ENCODE measurements at places on chromosomes 4 and X.

GRCh38 chrX:132664273-132664672 lies 175.4 kb upstream of the MBNL3 start:
- no peak for DNase-seq

DNA sequence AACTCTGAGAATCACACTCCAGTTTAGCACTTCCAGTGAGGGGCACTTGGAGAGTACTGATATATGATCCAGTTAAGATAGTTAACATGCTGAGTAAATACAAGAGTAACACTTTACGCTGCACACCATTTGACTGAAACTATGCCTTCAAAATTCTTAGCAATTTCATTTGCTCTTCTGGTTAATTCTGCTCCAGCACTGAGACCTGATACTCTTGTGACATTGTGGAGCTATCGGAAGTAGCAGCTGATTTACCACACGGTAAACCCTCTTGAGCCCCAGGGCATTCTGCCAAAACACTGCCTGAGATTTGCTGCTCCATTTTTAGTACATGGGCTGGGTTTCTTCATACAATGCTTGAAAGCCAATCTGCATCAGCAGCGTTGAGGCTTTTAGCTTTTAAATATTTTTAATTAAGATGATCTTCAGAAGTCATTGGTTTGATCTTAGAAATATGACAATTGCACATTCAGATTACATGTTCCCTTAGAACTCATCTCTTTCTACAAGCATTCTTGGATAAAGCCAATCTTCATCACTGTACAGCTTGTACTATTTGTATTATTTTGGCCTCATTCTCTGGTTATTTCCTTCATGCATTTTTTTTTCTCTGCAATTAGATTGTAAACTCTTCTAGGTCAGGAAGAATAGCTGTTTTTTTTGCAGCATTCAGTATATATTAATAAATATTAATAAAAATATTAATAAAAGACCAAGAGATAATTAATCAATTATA lies 67.8 kb upstream of the ETNPPL start:
- no peak for DNase-seq

- peak; percentile 31 for DNase-seq
Measured at GRCh38 chr4:38160487-38161207, 200.4 kb downstream of the PTTG2 start.

DNA sequence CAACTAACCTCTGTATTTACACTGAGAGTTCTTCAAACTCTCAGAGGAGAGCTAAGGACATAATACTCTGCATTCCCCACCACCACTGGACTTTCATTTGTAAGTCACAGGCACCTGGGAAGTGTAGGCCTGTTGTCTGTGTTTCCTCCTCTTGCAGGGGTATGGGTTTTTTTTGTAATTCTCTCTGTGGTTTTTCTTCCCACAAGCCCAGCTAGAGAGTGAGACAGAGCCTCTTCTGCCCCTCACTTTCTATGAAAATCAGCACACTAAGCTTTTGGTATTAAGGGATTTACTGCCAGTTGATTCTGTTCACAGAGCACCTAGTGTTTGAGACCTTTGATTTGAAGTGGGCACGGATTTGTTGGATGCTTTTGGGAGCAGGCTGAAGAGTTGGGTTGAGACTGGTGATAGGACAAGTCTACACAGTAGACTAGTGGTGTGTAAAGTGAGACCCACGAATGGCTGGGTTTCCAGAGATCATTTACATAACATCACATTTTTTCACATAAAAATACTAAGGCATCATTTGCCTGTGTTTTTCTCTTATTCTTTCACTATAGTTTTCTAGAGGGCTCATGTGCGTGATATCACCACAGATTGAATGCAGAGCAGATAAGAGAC lies 28.9 kb upstream of the WDR17 start:
- no peak for DNase-seq

- DNase-seq, result no peak
Measured at GRCh38 chr4:91894006-91894405, 409.8 kb upstream of the GRID2 start.
